ENCODE measurements at places on chromosomes 12 and 14.
A peak's percentile ranks its signal among the peaks of the same experiment; 100 is the strongest.

DNA sequence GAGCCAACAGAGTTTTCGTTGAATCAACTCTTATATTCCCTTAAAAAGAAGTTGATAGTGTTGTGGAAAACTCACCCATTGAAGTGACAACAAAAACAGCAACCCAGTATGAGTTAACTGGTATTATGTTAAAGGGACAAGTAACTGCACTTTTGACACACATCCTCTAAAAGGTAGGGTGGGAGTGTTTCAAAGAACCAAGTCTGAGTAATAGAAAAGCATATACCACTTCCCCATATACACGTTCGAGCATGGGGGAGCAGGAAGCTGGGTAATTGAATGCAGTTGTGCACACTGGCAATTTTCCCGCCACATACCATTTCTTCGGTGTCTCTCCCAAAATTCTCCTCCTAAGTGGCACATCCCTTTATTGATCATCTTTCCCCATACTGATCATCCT is 31.5 kb downstream of the IFNG-AS1 start:
- DNase-seq, result no peak

GRCh38 chr14:22052795-22053194 is 379.2 kb upstream of the OR4E1 start:
- DNase-seq, result no peak

GRCh38 chr12:20426191-20426590 is 57.9 kb downstream of the PDE3A start:
- no peak for DNase-seq

- DNase-seq, result peak; percentile 13
These were observed 5.9 kb upstream of the RERG start for GRCh38 chr12:15227004-15227679.

DNA sequence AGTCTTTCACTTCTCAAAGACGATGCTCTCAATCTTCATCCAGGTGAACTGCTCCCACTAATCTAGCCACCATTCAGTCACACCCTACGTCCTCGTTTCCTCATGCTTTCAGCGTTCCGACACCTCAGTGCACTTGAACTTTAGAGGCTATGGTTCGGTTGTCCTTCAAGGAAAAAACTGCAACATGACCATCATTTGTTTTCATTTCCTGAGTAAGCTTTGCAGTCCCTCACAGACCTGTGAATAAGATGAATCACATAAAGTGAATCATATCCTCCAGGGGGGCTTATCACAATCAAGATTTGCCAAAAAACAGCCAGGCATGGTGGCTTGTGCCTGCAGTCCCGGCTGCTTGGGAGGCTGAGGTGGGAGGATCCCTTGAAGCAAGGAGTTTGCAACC is 80.2 kb downstream of the TMCC3 start:
- no peak for DNase-seq

All from CD4-positive, alpha-beta T cell treated with Interleukin-10 for 1 hour (primary cell).